ENCODE measurements at places on chromosomes 2 and 18.

- DNase-seq: no peak
Observed at GRCh38 chr18:74316257-74317170, 875 bp downstream of the C18orf63 start.

- no peak for DNase-seq
Observed at GRCh38 chr2:199914372-199914958, 3.4 kb downstream of the C2orf69 start.

DNA sequence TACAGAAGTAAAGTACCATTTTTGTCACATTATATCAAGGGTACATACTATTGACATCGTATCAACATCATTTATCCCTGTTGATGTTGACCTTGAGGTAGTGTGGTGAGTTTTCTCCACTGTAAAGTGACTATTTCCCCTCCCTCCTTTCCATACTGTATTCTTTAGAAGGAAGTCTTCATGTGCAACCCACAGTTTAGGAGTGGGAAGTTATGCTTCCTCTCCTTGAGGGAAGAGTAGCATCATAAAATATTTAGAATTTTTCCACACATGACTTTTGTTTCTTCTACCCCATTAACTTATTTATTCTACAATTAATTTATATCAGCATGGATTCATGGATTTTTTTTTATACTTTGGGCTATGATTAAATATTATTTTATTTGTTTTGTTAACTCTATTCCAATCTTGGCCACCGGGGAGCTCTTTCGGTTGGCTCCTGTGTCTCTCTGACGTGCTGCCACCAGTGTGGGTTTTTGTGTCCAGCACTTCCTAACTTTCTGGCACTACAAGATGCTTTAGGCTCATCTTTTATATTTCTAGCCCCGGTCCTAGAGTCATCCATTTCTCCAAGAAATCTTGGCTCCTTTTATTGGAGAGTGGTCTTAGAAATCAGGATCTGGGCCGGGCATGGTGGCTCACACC, 19.0 kb downstream of the AQP12B start:
- no peak for DNase-seq

- DNase-seq: no peak
Observed at GRCh38 chr2:99802734-99803133, 312.9 kb upstream of the REV1 start.

DNA sequence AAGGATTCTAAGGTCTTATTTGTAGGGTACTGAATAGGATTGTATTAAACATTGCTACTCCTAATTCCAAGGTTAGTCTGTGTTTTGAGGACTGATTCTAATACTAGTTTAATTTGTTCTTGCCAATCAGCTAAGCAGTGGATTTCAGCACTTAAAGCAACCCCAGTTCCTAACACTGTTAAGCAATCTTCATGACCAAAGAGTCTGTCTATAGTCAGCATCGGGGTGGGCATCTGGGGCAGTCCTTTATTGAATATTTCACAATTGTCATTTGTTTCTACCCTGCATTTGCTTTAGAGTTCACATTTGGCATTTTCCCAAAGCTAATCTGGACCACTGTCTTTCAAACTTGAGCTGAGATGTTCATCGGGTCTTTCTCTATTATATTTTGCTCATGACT, 248.0 kb upstream of the TANK start:
- no peak for DNase-seq
